ENCODE measurements at places on chromosomes 13 and 19.
A peak's percentile ranks its signal among the peaks of the same experiment; 100 is the strongest.

- DNase-seq: no peak
These were observed 656.1 kb downstream of the DACH1 start for GRCh38 chr13:71210861-71211260.

- no peak for DNase-seq
These were observed 765.6 kb downstream of the DIAPH3 start for GRCh38 chr13:59398127-59398526.

GRCh38 chr19:35294328-35294727 lies 2.4 kb downstream of the MAG start:
- peak; percentile 15 for DNase-seq

- DNase-seq: no peak
These were observed 3.7 kb downstream of the FTL start for GRCh38 chr19:48968813-48969218.

GRCh38 chr19:36488118-36488845 lies 1.1 kb downstream of the ZNF566 start:
- DNase-seq: no peak

DNA sequence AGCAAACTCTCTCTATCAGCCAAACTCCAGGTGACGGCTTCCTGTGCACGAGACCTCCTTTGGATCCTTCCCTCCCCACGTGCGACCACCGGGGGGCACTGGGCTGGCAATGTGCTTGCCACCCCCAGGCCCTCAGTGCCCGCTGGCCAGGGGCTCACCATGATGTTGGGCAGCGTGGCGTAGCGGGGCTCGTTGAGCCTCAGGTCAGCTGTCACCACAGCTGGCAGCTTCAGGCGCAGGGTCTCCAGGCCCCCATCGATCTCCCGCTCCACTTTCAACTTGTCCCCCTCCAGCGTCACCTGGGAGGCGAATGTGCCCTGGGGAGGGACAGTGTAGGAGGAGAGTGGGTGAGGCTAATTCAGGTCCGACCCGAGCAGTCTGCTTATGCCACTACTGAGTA lies 4.8 kb upstream of the VSIG10L start:
- DNase-seq: no peak

GRCh38 chr13:113547238-113547971 lies 37.1 kb upstream of the TFDP1 start:
- DNase-seq: no peak

- DNase-seq: no peak
These were observed 71.1 kb upstream of the RGCC start for GRCh38 chr13:41386211-41386610.

DNA sequence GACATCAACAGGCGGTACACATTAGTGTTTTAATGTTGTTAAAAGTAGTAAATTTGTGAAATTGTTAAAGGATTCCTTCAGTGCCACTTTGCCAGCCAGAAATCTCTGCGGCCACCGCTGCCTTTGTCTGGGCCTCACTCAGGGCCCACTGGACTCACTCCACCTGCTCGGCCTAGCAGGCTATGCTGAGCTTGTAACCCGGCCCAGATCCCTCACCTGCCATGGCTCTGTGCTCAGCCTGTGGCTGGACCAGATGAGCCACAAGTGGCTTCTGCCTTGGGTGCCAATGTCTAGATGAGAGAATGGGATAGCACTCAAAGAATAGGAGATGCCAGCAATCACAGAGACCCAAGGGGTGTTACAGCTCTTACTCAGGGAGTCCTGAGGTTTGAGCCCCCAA lies 1228.0 kb downstream of the DIAPH3 start:
- no peak for DNase-seq

- DNase-seq: no peak
These were observed 16.1 kb downstream of the VWA8 start for GRCh38 chr13:41944635-41945397.

DNA sequence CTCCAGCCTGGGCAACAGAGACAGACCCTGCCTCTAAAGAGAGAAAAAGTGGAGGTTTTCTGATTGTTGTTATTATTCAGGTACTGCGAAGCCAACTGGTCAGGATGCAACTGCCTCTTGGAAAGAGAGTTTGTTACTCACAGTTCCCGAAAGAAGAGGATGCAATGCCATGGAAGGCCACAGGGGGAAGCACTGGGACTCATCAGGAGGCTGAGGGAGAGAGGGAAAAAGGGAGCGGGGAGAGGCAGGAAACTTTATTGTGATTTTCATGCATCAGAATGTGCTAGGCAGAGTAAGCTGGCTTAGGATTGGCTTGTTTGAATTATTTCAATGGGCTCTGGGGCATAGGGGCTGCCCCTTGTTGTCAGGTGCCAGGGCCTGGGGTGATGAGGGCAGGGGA lies 27.6 kb downstream of the MYO9B start:
- DNase-seq: peak; percentile 66

- DNase-seq: no peak
These were observed 46.6 kb downstream of the PIN1 start for GRCh38 chr19:9881720-9882119.

- DNase-seq: no peak
These were observed 626.1 kb upstream of the SLITRK6 start for GRCh38 chr13:86425170-86425815.

DNA sequence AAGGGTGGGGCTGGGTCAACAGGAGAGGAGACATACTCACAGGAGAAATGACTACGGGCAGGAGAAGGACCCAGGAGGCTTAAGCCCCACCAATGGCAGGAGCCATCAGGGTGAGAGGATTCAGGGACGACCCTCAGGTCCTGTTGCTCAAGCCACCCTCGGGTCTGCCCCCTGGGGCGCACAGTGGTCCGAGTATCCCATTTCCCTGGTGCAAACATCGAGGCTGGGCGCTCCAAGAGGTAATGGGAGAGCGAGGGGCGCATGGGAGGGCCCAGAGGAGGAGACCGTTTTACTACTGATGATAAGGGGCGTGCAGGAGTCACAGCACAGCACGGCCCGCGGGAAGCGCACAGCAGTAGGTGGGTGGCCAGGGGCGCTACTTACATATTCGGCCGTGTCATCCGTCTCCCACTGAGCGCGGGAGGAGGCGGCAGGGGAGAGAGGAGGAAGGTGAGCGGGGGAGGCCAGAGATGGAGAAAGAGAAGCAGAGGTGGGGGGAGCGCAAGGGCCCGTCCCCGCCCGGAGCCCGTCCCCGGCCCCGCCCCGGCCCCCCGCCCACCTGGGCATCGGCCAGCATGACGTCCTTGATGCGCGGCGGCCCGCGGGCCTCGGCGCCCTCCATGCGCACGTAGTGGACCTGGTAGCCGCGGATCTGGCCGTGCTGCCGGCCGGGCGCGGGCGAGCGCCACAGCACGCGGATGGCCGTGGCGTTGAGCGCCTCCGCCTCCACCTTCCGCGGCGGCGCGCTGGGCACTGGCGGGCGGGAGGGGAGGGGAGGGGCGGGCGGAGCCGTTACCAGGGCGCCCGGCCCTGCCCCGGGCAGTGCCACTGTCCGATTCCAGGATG lies 111.5 kb downstream of the PTPRS start:
- no peak for DNase-seq

GRCh38 chr19:48879025-48879637 lies 6.9 kb downstream of the PPP1R15A start:
- no peak for DNase-seq

DNA sequence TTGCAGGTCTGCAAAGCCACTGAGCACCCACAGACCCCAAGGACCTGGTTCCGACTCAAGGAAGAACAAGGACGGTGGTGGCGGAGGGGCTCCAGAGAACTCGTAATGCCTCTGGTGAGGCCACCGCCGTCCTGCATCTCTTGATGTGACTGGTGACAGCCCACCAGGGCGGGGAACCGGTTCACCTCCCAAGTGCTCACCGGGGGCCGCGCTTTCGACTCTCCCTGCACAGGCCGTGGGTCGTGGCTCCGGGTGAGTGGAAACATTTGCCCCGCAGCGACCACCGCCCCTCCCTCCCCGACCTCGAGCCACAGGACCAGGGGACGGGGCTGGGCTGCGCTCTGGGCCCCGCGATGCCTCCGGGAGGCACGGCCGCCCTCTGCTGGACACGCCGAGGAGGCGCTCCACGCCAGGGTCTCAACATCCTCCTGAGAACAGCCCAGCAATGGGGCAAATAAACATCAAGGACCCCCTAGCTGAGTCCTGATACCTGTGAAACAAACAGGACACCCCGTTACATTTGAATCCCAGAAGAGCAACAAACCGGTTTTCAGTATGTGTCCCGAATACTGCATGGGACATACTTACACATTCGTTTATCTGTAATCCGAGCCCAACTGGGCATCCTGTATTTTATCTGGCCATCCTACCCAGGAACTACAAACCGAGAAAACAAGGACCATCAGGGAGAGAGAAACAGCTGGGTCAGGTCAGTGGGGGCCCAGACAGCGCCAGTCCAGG lies 3.9 kb upstream of the PLPP2 start:
- DNase-seq: no peak

DNA sequence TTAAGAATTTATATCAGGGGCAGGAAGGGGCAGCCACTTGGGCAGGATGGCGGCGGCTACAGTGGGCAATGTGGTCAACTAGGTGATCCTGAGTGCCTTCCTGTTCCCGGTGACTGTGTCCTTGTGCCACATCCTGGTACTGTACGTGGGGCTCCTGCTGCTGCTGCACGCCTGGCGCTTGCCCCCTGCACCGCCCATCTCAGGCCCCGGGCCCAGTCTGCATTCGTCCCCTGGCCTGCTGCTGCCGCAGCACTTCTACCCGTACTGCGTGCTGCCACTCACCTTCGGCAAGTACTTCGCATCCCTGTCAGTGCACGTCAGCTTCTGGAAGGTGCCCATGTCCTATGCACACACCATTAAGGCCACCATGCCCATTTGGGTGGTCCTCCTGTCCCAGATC lies 40.1 kb downstream of the IFT88 start:
- no peak for DNase-seq

- DNase-seq: no peak
These were observed 158.9 kb downstream of the ZIC5 start for GRCh38 chr13:99812625-99813024.

- DNase-seq: peak; percentile 70
These were observed 199.4 kb downstream of the USP12 start for GRCh38 chr13:26971990-26972887.

- no peak for DNase-seq
These were observed 13.5 kb upstream of the GAS6 start for GRCh38 chr13:113877149-113877990.

GRCh38 chr19:4352701-4353121 lies 9.3 kb downstream of the MPND start:
- peak; percentile 53 for DNase-seq

- DNase-seq: no peak
These were observed 9.9 kb downstream of the SPACA6 start for GRCh38 chr19:51702825-51703574.

GRCh38 chr19:51296336-51297093 lies 14.9 kb upstream of the IGLON5 start:
- DNase-seq: peak; percentile 40

GRCh38 chr19:48992581-48993174 lies 431 bp downstream of the GYS1 start:
- DNase-seq: peak; percentile 70

DNA sequence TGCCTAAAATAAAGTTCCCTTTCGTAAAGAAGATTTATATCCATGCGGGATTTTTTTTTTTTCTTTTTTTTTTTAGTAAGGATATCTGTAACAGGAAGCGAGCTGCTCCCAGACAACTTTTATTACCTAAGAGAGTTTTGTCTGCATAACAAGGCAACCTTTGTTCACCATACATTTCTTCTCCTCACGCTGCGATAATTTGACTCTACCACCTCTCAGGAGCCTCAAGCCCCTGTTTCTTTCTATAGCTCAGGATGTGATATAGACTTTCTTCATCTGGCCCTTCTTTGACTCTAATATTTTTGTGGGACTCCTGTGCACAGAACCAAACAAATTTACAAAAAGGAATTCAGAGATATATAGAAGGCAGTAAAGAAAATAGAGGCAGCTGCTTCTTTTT lies 1053.7 kb upstream of the SPRY2 start:
- no peak for DNase-seq

Data from OCI-M1 (cell line).